GM23338 (cell line): ENCODE measurements at places on chromosomes 3 and 15. TPM values are rescaled to one million over a fixed set of nuclear protein-coding genes. Genes with fewer than 3 reads are reported as not detected.

The ANKRD63 gene
- 0.59 and 0.74 TPM in 2 replicates for total RNA-seq

The DNAJB11 gene
- 72.5 and 72.6 TPM in 2 replicates for total RNA-seq

The KBTBD12 gene
- total RNA-seq, result 0.23 and 0.69 TPM in 2 replicates

The FAM107A gene
- total RNA-seq, result 0.89 and 1.0 TPM in 2 replicates

The GABRG3 gene
- total RNA-seq, result 0.50 and 1.4 TPM in 2 replicates
